BJ (cell line): ENCODE measurements at places on chromosomes 3 and 15. TPM values are rescaled to one million over a fixed set of nuclear protein-coding genes. Genes with fewer than 3 reads are reported as not detected.

GRCh38 chr3:140145528-140145927 lies 210.5 kb downstream of the CLSTN2 start:
- no peak for DNase-seq

- DNase-seq = peak; percentile 19
Observed at GRCh38 chr3:46662771-46663551, 30.5 kb downstream of the ALS2CL start.

DNA sequence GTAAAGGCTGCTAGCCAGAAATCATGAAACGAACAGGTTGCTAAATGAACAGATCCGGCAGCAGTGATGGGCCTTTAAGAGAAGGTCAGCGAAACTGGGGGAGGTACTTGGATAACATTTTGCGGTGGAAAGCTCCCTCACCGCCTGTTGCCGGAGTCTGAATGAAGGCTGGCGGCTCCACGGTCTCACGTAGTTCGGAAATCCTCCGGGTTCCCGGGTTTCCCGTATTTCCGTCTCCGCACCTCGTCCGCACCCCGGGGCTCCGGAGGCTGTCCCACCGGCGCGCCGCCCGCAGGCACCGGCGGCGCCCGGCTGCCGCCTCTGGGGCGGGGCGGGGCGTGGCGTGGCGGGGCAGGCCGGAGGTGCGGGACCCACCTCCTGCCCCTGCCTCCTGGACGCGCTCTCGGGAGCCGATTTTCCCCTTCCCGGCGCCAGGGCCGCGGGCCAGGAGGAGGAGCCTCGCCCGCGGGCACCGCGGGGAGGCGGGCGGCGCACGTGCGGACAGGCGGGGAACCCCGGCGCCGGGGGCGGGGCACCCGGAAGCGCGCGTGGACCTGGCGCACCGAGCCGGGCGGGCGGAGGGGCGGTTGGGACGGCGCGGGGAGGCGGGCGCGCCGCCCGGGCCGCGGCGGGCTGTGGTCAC lies at the start of gene ZDHHC23:
Gene ZDHHC23, plus strand, starts transcription at position 642 of the 643 bp plus-strand sequence. CDS start 790 bp downstream, outside the sequence.
- DNase-seq = no peak

- no peak for DNase-seq
Observed at GRCh38 chr3:23900744-23901143, 16.0 kb downstream of the NKIRAS1 start.

GRCh38 chr3:120057626-120058025 lies 36.6 kb downstream of the GSK3B start:
- DNase-seq = no peak

DNA sequence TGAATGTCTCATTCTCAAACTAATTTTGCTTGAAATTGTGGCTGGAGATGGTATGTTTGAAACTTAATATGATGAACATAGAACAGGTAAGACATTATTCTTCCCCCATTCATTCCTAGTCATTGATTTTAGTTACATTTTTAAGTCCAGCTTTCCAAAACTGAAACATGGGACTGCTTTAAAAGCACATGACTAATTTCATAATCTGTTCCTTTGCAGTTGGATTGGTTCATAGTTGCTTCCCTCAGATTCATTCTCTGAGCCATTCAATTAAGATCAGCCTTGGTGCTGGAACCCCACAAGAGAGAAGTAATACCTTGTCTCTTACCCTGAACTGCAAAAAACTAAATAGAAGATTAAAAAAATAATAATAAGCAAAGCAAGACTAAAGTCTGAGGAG lies 87.5 kb upstream of the TGFBR2 start:
- no peak for DNase-seq

- DNase-seq = peak; percentile 54
Observed at GRCh38 chr3:149454746-149455145, 19.8 kb upstream of the TM4SF4 start.

GRCh38 chr15:66043264-66043663 lies 174.0 kb downstream of the RAB11A start:
- DNase-seq = no peak

Gene ISLR
- polyA plus RNA-seq = 33.7 and 64.0 TPM in 2 replicates

GRCh38 chr15:31217566-31218270 lies 108.9 kb upstream of the KLF13 start:
- no peak for DNase-seq

- DNase-seq = no peak
Observed at GRCh38 chr3:147267434-147267833, 138.9 kb downstream of the ZIC4 start.

Gene DNAJC17
- 30.8 and 37.1 TPM in 2 replicates for polyA plus RNA-seq

Gene ARIH1
- polyA plus RNA-seq = 46.0 and 60.6 TPM in 2 replicates

DNA sequence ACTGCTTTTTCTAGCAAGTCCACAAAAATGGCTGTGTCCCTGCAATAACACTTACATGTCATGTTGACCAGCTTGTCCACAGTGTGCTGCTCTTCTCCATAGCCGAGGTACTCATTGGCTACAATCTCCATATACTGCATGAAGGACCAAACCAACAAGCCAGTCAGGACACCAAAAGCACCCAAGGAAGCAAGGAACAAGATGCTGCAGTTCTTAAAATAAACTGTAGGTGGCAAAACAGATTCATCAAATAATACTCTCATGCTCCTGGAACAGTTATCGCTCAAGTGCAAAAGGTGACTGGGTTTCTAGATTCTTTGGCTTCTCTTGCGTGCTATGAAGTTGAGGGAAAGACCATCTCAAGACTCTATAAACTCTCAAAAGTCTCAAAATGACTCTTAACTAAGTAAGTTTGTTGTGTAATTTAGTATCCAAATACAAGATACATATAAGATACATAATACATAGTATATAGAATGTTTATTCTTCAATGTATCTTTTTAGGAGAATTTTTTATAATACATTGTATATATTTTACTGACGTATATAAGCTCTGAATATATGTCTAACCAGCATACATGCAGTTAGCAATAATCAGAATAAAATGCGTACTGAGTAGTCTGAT lies 57.0 kb downstream of the NEK10 start:
- peak; percentile 35 for DNase-seq

GRCh38 chr15:22888120-22888859 lies 49.8 kb downstream of the NIPA2 start:
- peak; percentile 82 for DNase-seq

GRCh38 chr3:112699436-112699978 lies 58.6 kb upstream of the CCDC80 start:
- peak; percentile 35 for DNase-seq

Gene HDAC11
- polyA plus RNA-seq = 9.8 and 16.0 TPM in 2 replicates

GRCh38 chr3:144128108-144128892 lies 156.7 kb downstream of the DIPK2A start:
- no peak for DNase-seq

- DNase-seq = no peak
Observed at GRCh38 chr15:84797801-84798200, 19.4 kb upstream of the ALPK3 start.
